Caco-2 (cell line): ENCODE measurements at places on chromosomes 5 and 9.

DNA sequence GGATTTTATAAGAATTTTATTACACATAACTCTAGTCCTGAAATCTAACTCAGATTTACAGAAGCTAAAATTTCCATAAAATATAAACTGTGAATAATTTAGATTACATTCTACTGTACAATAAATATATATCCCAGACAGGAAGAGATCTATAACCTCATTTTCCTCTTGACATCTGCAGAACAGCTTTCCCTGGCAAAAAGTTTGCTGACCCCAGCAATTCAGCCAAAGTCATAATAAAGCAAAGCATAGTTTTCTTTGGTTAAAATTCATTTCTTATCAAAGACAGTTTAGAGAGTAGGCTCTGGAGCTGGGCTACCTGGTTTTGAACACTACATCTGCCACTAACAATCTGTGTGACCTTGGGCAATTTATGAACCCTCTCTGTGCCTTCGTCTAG lies 372.5 kb downstream of the CAAP1 start:
- H3K4me3 ChIP-seq, result no peak overlapping the region
- H3K27ac ChIP-seq, result no peak overlapping the region

GRCh38 chr5:6059137-6059800 lies 319.1 kb downstream of the MED10 start:
- H3K4me3 ChIP-seq, result no peak overlapping the region
- no peak for DNase-seq
- no peaks in the 10 kb centered on the region for H3K4me1 ChIP-seq
- no peaks in the 10 kb centered on the region for H3K27me3 ChIP-seq
- no peaks in the 10 kb centered on the region for H3K36me3 ChIP-seq

DNA sequence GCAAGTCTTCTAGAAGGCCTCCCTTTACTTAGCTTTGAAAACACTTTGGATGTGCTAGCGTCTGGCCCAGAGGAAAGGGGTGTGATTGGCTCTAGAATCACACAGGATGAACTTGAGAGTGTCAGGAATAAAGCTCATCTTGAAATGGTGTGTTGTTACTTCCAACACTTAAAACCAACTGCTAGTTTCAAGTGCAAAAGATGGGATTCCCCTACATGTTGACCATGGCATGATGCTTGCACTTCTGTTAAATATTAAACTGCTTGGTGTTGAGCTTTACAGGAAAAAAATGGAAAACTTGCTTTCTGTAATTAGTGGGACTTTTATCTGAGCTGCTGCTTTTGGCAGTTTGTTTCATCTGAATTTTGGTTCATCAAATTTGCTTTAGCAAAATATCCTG lies 261.1 kb downstream of the MED10 start:
- H3K36me3 ChIP-seq, result no peaks in the 10 kb centered on the region
- H3K27ac ChIP-seq, result no peak overlapping the region
- H3K27me3 ChIP-seq, result no peaks in the 10 kb centered on the region
- no peak for DNase-seq

- DNase-seq, result no peak
- H3K27ac ChIP-seq, result no peak overlapping the region
- no peaks in the 10 kb centered on the region for H3K27me3 ChIP-seq
Measured at GRCh38 chr5:160905285-160905684, 53.3 kb upstream of the ATP10B start.

DNA sequence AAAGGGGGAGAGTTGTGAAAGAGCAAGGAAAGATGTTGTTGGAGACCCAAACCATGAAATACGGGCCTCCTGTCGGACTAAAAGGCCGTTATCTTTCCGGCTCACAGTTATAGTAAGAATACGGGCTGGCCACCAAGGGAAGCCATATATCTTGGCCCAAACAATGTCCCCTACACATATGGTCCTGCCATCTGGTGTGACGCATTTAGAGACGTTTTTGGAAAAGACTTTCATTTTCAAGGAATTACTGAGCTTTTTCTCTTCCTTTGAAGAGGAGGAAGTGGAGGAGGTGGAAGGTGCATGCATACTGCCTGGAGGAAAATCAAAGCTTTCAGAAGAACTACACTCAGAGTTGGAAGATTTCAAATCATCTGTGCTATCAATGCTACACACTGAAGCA lies 26.7 kb downstream of the PWWP2A start:
- no peak overlapping the region for H3K27ac ChIP-seq
- H3K27me3 ChIP-seq, result no peaks in the 10 kb centered on the region
- H3K36me3 ChIP-seq, result peaks cover 2% of the 10 kb centered on the region
- no peak for DNase-seq

DNA sequence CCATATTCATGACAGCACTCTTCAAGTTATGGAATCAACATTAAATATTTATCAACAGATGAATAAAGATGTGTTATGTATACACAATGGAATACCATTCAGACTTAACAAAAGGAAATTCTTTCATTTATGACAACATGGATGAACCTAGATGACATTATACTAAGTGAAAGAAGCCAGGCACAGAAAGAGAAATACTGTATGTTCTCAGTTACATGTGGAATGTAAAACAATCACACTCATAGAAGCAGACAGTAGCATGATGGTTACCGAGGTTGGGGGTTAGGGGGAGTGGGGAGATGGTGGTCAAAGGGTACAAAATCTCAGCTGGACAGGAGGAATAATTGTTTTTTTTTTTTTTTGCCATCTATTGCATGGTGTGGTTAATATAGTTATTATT lies 431.9 kb downstream of the DMAC1 start:
- no peaks in the 10 kb centered on the region for H3K4me1 ChIP-seq
- no peak for DNase-seq
- no peaks in the 10 kb centered on the region for H3K36me3 ChIP-seq
- H3K4me3 ChIP-seq, result no peak overlapping the region
- no peak overlapping the region for H3K27ac ChIP-seq

DNA sequence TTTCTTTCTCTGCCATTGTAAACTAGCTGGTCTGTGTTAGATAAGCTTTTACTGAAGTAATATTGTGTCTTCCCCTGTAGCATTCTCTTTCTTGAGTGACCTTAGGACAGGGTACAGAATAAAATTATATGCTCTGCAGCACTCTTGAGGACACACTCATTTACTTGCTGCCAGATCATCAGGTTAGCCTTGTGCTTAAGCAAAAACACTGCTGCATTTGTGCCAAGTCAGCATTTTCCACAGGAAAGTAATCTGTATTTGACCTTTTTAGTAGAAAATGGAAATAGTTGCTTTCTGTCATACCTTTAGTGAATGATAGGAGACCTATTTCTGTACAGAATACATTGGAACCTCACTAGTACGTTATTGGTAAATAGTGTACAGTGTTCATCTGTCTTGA lies 54.2 kb downstream of the LMNB1 start:
- no peak for DNase-seq
- no peak overlapping the region for H3K27ac ChIP-seq
- H3K4me1 ChIP-seq, result no peaks in the 10 kb centered on the region
- H3K4me3 ChIP-seq, result no peak overlapping the region

DNA sequence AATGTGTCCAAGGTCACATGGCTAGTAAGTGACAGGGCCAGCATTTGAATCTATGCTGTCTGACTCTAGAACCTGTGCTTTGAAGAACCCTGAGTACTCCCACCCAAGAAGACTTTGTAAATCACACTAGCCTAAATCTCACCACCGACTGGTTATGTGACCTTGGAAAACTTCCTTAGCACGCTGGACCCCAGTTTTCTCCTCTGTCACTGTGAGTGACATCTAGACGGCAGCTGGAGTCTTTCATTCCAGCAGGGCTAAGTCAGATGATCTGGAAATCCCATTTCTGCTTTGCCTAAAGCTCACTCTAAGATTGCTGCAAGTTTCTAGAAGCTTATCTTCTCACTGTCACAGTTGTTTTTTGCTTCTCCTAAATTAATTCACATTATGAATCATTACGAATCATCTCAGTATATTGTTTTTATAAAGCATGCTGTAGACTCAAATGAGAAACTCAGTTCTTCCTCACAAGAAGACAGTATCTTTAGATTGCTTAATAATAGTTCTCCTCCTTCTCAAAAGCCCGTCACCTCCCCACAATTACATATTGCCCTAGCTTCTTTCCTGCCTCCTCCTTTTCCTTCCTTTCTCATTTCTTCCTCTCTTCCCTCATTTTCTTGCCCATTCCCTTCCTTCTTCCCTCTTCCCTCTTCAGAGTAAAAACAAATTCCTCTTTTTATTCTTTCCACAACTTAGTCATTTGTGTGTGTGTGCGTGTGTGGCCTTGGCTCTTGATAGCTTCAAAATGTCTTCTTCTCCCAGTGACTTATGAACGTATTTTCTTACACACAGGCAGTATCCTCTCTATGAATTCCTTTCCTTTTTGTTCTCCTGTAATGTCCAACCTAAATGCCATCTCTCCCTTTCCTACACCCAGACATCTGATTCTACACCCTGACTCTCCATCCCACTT lies 16.8 kb downstream of the ALDOB start:
- no peaks in the 10 kb centered on the region for H3K27me3 ChIP-seq
- peaks cover 10% of the 10 kb centered on the region for H3K4me1 ChIP-seq
- DNase-seq, result no peak
- H3K36me3 ChIP-seq, result no peaks in the 10 kb centered on the region

DNA sequence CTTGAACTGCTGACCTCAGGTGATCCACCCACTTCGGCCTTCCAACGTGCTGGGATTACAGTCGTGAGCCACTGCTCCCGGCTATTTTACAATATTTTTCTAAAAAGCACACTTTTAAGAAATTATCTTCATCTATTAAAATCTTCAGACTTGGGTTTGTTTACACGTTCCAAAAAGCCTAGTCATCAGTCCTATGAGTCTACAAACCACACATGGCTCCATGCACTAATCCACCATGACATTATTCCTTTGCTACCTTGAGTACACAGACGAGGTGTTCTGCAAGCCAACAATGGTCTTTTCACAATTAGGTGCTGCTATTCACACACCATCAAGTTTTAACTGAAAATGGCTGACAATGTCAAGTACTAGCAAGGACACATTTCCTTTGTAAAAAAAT lies 41.0 kb downstream of the TRPM6 start:
- no peak overlapping the region for H3K27ac ChIP-seq
- DNase-seq, result no peak
- H3K4me3 ChIP-seq, result no peak overlapping the region
- H3K36me3 ChIP-seq, result no peaks in the 10 kb centered on the region
- no peaks in the 10 kb centered on the region for H3K27me3 ChIP-seq

DNA sequence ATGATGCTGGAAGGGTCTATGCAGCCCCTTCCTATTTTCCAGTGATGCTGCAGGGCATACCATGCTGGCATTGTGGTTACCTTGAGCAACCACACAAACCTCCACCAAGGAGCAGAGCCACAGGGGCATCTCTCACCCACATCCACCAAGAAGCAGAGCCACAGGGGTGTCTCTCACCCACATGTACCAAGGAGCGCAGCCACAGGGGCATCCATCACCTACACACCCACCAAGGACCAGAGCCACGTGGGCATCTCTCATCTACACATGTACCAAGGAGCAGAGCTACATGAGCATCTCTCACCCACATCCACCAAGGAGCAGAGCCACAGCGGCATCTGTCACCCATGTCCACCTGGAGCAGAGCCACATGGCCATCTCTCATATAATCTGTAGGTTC lies 8.8 kb upstream of the GM2A start:
- no peak for DNase-seq
- H3K27me3 ChIP-seq, result no peaks in the 10 kb centered on the region
- no peaks in the 10 kb centered on the region for H3K36me3 ChIP-seq
- H3K27ac ChIP-seq, result no peak overlapping the region
- H3K4me3 ChIP-seq, result no peak overlapping the region

- no peak overlapping the region for H3K4me3 ChIP-seq
- DNase-seq, result no peak
- no peak overlapping the region for H3K27ac ChIP-seq
- H3K27me3 ChIP-seq, result no peaks in the 10 kb centered on the region
Measured at GRCh38 chr5:453725-454481, 10.9 kb downstream of the EXOC3 start.

- peaks cover 6% of the 10 kb centered on the region for H3K36me3 ChIP-seq
- H3K4me3 ChIP-seq, result no peak overlapping the region
- H3K27me3 ChIP-seq, result no peaks in the 10 kb centered on the region
- no peaks in the 10 kb centered on the region for H3K4me1 ChIP-seq
Measured at GRCh38 chr5:134582941-134583340, 49.7 kb downstream of the SAR1B start.

DNA sequence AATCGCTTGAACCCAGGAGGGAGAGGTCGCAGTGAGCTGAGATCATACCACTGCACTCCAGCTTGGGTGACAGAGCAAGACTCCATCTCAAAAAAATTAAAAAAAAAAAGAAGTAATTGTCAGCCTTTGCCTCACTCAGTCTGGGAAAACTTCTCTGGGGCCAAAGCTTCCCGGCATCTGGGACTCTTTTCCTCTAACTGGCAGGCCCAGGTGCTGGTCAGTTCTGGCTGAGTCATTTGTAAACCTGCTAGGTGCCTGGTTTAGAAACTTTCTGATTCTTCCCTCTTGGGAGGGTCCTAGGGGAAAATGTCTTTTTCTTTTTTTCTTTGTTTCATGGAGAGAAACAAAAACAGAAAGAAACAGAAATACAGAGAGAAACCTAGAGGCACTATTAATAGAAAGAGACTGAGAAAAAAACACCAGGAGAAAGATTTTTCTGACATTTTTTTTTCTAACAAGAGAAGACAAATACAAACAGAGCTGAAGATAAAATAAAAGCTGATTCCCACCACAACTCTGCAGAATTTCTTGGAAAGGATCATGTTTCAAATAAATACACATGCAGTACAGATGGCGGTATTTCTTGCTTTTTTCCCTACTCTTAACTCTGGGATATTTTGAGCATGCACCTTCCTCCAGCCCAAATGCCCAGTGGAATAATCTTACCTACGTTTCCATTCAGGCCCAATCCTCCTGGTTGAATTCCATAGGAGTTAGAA lies 22.1 kb upstream of the UBAP2 start:
- H3K27ac ChIP-seq, result peak overlapping the region; percentile 91
- no peaks in the 10 kb centered on the region for H3K27me3 ChIP-seq
- H3K4me1 ChIP-seq, result peaks cover 33% of the 10 kb centered on the region
- no peaks in the 10 kb centered on the region for H3K36me3 ChIP-seq
- H3K4me3 ChIP-seq, result no peak overlapping the region

GRCh38 chr9:6641961-6642360 lies 3.6 kb downstream of the GLDC start:
- no peaks in the 10 kb centered on the region for H3K27me3 ChIP-seq
- peaks cover 2% of the 10 kb centered on the region; the same call in 1 of the 2 replicates for H3K36me3 ChIP-seq
- H3K4me1 ChIP-seq, result peaks cover 34% of the 10 kb centered on the region
- no peak for DNase-seq

- H3K27ac ChIP-seq, result no peak overlapping the region
- no peak for DNase-seq
- no peaks in the 10 kb centered on the region for H3K4me1 ChIP-seq
- no peaks in the 10 kb centered on the region; the same call in 1 of the 2 replicates for H3K27me3 ChIP-seq
- H3K36me3 ChIP-seq, result no peaks in the 10 kb centered on the region
Measured at GRCh38 chr5:16104961-16105360, 74.6 kb downstream of the MARCHF11 start.

- no peaks in the 10 kb centered on the region for H3K27me3 ChIP-seq
- no peaks in the 10 kb centered on the region for H3K4me1 ChIP-seq
- H3K36me3 ChIP-seq, result no peaks in the 10 kb centered on the region
- H3K27ac ChIP-seq, result no peak overlapping the region
- no peak overlapping the region for H3K4me3 ChIP-seq
Measured at GRCh38 chr5:89301321-89302025, 418.5 kb upstream of the MEF2C start.
